ENCODE measurements at places on chromosomes 3 and 15. TPM values are rescaled to one million over a fixed set of nuclear protein-coding genes. Genes with fewer than 3 reads are reported as not detected.

IREB2 gene
- polyA plus RNA-seq, result 37.7 TPM

PODXL2 gene
- polyA plus RNA-seq, result 7.4 TPM

SAMD7 gene
- not detected for polyA plus RNA-seq

TRIM59 gene
- 9.1 TPM for polyA plus RNA-seq

TMEM40 gene
- 12.8 TPM for polyA plus RNA-seq
